ENCODE measurements at places on chromosomes 4 and X. TPM values are rescaled to one million over a fixed set of nuclear protein-coding genes. Genes with fewer than 3 reads are reported as not detected.

The CFAP47 gene
- total RNA-seq: not detected

The CXCL1 gene
- total RNA-seq: not detected

The SMARCA5 gene
- 68.5 TPM for total RNA-seq

The RPA4 gene
- total RNA-seq: not detected

The KIF4A gene
- total RNA-seq: 23.9 TPM

The PPP4R3C gene
- not detected for total RNA-seq
